ENCODE measurements at places on chromosomes 2 and 18.

DNA sequence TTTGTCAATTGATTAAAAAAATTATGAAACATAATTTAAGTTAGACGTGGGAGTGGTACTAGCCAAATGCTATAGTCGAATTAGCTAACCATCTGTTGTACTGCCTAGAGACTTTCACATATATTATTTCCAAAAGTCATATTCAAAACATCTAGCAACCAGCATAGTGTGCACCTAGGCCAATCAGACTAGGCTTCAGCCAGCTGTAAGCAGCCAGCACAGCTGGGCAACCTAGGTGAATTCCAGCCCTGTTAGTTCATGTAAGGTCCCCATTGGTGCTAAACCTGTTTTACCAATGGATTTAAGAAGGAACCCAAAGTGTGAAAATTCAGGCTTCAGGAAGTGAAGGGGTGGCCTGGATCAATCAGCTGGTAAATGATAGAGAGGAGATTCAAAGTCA lies 144.3 kb downstream of the BCL2 start:
- DNase-seq: no peak

- no peak for DNase-seq
Measured at GRCh38 chr2:84701880-84702279, 179.0 kb downstream of the TRABD2A start.

GRCh38 chr18:26312199-26312598 lies 86.0 kb downstream of the TAF4B start:
- DNase-seq: no peak

DNA sequence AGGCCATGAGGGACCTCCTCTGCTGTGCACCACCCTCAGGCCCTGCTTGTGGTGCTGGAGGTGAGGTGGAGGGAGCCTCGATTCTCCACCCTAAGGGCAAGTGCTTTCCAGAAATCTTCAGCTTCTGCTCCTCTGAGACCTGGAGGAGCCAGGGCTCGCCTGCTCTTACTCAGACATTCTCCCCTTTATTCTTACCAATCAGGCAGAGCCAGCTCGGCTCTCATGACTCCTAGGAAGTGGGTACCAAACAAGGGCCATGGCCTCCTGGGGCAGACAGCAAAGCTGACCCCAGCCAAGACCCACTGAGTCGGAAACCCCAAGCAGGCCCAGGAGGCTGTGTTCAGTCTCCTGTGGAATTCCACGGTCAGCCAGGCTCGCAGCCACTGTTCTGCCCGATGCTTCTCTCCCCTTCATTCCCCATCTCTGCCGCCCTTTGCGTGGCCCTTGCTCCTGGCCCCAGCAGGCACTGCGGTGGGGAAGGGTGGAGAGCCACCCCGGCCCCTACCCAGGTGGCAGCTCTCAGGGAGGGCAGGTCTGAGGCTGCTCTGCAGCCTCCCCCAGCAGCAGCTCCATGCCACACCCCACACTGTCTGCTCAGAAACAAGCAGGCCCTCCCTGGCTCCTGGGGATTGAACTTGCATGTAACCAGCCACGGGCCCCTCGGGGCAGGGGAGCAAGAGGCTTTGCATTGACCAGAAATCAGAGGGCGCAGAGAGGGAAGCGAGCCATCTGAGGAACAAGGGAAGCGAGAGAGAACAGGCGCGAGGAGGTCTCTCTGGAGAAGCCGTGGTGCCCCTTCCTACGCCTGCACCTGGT lies 24.0 kb downstream of the HS1BP3 start:
- no peak for DNase-seq

DNA sequence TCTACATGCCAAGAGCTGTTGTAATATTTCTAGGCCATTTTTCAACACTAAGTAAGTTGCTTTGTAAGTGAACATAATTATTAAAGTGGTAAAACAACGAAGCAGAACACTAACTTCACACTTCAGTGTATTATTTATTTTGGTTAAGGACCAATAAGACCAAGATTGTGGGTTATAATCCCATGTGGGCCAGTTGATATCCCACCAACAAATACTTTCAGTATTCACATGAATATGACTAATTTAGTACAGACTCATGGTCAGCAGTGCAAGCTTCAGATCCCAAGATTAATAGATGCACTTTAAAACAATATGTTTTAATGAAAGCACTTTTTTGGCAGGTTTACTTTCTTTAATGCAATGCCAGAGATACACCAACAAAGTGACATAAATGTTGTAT lies 154.3 kb downstream of the LCLAT1 start:
- no peak for DNase-seq

GRCh38 chr2:78118037-78118436 lies 595.9 kb upstream of the LRRTM4 start:
- DNase-seq: no peak

- no peak for DNase-seq
Measured at GRCh38 chr2:219851801-219852481, 224.5 kb downstream of the SLC4A3 start.

GRCh38 chr2:233331536-233331935 lies 22.8 kb upstream of the DGKD start:
- peak; percentile 57 for DNase-seq

DNA sequence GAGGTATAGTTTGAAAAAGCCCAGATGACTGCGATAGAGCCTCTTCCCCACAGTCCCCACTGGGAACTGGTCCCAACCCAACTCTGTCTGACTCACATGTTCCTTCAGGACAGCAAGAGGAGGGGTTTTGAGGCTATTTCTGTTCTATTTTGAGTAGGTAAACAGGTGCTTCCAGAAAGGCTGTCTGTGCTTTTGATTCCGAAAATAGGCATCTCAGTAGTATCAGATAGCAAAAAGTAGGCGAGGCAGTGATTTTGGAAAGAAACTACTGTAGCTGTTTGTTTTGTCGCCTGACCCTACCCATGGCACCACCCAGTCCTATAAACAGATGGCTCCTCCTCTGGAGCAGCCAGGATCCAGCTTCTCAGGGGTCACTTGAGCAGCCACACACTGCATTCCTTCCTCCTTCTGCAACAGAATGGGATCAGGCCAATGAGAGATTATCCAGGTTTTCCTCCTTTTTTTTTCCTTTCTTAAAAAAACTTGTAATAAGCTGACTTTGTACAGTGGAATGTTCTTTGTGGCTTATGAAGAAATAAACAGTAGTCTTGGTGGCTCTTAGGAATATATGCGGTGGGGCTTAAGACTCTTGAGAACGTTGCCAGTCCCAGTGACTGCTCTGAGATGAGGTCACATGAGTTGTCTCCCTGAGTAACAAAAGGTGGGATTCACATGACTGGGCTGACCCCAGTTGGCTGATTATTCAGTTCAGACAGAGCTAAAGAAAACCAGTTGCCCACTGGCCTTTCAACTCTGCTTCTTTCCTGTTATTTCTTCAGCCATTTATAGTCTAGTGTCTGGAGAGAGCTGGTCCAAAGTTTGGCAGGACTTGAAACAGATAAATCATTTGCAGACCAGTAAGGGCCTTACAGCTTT lies 98.6 kb downstream of the KCNS3 start:
- DNase-seq: no peak

DNA sequence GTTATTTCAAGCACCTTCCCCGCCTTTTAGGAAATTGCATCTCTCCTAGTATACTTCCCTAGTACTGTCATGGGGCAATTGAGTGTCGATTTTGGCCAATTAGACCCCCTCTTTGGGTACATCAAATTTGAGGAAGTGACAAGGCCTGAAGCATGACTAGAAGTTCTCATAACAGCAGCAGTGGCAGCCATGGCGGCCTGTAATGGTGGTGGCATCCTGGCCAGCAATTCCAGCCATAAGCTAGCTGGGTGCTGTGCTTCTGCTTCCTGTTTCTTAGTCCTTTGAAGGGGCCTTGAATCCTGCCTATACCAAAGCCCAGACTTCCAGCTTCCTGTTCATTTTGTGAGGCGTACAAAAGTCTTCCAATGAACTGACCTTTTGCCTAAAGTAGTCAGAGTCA lies 523.1 kb downstream of the PLCL1 start:
- DNase-seq: no peak

GRCh38 chr2:6880200-6880733 lies 2.7 kb downstream of the RSAD2 start:
- no peak for DNase-seq

GRCh38 chr2:55565613-55566012 lies 46.1 kb downstream of the CFAP36 start:
- no peak for DNase-seq

DNA sequence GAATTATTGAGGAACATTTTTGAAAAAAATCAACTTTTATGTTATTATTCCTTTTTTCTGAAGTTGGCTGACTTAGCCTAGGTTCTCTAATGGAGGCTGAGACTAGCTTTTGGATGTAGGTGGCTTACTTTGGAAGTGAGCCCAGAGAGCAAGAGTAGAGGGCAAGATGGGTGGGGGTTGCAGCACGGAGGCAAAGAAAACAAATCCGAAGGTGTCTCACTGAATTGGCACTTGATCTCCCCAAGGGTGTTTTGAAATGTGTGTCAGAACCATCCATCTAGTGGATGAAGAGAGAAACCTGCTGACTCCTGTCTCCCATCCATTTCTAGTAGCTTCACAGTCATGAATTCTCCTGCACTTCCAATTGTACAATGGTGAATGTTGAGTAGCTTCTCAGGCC lies 390.7 kb downstream of the TMEM182 start:
- DNase-seq: no peak

DNA sequence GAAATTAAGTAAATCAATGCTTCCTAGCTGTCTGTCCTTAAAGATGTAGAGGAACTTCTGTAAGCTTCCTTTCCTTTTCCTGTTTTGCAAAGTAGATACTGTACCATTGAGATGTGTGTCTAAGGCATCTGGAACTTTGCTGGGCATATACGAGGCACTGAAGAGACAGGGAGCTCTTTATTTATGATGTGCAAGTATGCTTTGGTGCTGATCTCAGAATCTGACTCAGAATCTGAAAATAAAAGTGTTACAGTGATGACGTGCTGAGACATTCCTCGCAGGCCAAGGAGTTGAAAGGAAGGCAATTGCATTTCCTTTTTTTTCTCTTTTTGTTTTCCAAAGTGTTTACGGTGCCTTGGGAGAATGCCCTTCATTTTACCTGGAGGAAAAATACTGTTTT lies 230.9 kb upstream of the RGPD4 start:
- DNase-seq: no peak

DNA sequence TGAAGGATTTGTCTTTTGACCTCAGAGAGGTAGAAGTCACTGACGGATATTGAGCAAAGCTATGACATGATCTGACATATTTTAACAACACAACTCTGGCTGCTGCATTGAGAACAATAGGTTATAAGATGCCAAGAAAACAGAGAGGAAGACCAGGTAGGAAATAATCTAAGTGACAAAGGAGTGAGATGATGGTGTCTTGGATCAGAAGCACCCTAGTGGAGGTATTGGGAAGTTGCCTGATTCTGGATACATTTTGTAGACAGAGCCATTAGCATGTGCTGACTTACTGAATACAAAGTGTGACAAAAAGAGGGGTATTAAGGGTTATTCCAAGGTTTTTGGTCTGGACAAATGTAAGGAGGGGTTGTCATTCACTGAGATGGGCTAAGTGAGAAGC lies 1438.1 kb downstream of the DPP10 start:
- no peak for DNase-seq

- DNase-seq: no peak
Measured at GRCh38 chr2:67871686-67872412, 191.0 kb downstream of the C1D start.

DNA sequence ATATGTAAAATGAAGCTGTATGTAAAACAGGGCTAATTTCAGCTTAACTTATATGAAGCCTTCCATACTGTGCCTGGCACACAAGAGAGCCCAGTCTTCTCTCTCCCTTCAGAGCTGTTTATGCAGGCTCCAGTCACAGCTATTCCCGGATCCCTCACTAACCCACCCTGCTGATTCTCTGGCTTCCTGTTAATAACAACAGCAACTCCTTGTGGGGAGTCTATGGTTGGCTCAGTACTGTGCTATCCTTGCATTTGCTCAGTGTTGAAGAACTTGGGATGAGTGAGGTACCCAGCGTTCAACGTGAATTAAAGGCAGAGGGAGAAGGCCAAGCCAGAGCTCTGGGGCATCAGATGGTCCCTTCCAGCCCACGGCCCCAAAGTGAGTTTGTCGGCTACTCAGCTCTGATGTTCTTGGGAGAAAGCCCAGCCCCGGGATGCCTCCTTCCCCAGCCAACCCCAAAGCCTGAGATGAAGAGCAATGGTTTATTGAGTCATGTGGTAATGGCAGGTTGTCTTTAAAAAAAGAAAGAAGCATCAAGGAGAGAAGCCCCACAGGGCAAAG lies 43.2 kb downstream of the PSD4 start:
- no peak for DNase-seq

- no peak for DNase-seq
Measured at GRCh38 chr2:69196327-69197117, 183.5 kb downstream of the ANTXR1 start.

DNA sequence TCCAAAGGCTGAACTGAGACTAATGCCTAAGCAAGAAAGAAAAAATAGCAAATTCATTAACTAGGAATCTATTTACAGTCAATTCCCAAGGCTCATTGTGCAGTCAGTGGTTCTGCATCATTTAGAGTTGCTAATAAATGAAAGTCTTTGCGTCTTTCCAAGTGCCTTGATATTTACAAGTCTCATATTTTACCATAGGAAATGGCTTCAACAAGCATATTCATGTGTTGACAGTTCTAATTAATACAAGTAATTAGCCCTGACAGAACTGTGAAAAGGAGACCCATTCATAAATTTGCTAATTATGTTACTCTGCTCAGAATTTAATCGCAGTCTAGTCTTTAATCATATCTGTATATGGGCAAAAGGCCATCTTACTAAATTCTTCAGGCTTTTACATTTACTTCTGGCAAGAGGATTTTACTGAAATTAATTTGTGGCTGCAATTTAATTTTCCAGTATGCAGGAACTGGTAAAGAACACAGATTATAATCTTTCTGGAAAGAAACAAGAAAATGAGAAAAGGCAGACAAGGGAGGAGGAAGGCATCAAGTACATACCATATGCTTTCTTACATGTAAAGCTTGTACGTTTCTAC lies 126.4 kb downstream of the RHBDD1 start:
- no peak for DNase-seq

DNA sequence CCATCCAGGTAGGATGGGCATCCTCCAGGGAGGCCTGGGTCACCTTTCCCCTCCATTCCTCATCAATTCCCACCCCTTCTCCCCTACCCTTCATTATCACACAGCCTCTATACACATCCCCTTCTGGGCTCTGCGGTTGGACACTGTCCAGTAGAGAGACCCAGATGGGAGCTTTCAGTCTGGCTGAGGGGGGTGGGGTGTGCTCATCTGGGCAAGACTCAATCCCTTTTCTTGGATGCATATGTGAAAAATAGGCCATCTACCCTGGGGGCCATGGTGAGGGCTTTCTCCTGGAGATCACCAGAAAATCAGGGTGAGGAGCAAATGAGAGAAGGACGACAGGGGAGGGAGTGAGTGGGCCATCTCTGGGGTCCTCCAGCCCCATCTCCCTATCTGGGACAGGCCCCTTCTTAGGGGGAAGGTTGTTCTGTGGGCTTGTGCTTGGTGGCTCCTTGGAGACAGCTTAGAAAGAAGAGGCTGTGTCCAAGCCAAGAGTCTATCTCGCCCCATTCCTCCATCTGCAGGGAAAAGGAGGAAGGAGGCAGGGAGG lies 160.1 kb downstream of the DYSF start:
- no peak for DNase-seq

- DNase-seq: no peak
Measured at GRCh38 chr2:100417711-100418124, 250 bp upstream of the CHST10 start.

GRCh38 chr2:128380961-128381938 lies 62.6 kb upstream of the HS6ST1 start:
- DNase-seq: no peak

- DNase-seq: no peak
Measured at GRCh38 chr2:16716944-16717343, 51.3 kb upstream of the CYRIA start.

GRCh38 chr2:55112229-55113031 lies 62.2 kb upstream of the RTN4 start:
- peak; percentile 94 for DNase-seq

Data from bone marrow (tissue), 2 donors.